Activated T-cell treated with anti-CD3 and anti-CD28 coated beads, Interleukin-2, amount 50 U/mL, for 4 hours (primary cell): ENCODE measurements at places on chromosomes 1 and 21. TPM values are rescaled to one million over a fixed set of nuclear protein-coding genes. Genes with fewer than 3 reads are reported as not detected.

Gene OR2M3
- not detected for total RNA-seq

Gene FOXD3
- total RNA-seq = not detected

GRCh38 chr1:205009670-205010069 is 33.3 kb upstream of the CNTN2 start:
- no peak for DNase-seq

GRCh38 chr1:27162090-27162489 is 7.2 kb upstream of the SLC9A1 start:
- DNase-seq = no peak

- DNase-seq = no peak
These were observed 49.7 kb downstream of the DMAP1 start for GRCh38 chr1:44262816-44263567.

GRCh38 chr21:38984982-38985567 is 179.3 kb downstream of the ETS2 start:
- DNase-seq = no peak

DNA sequence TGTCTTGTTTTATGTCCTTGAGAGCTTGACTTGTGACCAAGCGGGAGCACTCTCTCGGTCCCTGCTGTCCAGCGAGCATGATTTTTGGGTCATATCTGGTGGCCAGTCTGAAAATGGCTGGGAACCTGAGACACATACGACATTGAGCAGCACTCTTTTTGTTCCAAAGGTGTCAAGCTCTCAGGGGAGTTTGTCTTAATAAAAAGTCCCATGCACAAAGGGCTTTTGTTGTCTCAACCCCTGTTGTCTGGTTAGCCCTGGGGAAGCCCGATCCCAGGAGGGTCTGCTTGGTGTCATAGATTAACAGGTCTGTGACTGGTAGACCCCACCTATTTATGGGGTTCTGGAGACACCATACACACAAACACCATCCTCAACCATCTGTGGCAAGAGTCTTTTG is 57.8 kb upstream of the KLHDC7A start:
- no peak for DNase-seq

DNA sequence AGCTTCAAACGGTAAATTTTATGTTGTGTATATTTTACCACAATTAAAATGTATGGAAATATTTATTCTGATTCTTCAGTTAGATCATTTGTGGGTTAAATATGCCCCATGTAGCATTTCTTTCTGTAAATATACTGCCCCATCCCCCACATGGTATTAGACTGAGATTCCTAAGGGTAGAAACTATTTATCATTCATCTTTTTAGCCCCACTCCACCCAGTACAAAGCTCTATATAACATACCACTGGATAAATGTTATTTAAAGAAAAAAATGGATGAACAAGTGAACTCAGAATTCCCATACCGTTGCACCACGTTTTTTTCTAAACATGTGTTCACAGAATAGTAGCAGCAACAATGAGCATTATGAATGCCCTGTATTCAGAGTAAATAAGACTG is 234.0 kb upstream of the IRF2BP2 start:
- no peak for DNase-seq

- DNase-seq = no peak
These were observed 85.6 kb downstream of the PRRX1 start for GRCh38 chr1:170749549-170749948.

GRCh38 chr21:42179316-42179715 is 39.6 kb upstream of the ABCG1 start:
- DNase-seq = no peak

DNA sequence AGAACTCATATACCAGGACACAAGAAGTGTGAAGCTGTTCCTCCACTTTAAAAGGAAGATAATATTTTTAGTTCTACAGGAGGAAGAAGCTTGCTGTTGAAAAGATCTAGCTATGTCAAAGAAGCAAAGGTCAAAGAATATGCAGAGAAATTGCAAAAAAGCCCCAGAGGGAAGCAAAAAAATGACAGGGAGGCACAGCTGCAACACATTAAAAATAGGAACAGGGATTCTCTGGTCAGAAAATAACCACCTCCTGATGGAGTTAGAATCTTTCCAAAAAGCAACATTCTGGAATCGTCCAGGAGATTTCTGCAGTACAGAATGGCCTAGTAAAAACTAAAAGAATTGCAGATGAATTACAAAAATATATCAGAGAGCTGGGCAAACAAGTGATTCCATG is 238.9 kb upstream of the PRMT6 start:
- DNase-seq = no peak

GRCh38 chr1:15676010-15676409 is 8.1 kb upstream of the PLEKHM2 start:
- no peak for DNase-seq
